Left forelimb (tissue), 1 donor: ENCODE measurements at places on chromosomes 2 and 18.

DNA sequence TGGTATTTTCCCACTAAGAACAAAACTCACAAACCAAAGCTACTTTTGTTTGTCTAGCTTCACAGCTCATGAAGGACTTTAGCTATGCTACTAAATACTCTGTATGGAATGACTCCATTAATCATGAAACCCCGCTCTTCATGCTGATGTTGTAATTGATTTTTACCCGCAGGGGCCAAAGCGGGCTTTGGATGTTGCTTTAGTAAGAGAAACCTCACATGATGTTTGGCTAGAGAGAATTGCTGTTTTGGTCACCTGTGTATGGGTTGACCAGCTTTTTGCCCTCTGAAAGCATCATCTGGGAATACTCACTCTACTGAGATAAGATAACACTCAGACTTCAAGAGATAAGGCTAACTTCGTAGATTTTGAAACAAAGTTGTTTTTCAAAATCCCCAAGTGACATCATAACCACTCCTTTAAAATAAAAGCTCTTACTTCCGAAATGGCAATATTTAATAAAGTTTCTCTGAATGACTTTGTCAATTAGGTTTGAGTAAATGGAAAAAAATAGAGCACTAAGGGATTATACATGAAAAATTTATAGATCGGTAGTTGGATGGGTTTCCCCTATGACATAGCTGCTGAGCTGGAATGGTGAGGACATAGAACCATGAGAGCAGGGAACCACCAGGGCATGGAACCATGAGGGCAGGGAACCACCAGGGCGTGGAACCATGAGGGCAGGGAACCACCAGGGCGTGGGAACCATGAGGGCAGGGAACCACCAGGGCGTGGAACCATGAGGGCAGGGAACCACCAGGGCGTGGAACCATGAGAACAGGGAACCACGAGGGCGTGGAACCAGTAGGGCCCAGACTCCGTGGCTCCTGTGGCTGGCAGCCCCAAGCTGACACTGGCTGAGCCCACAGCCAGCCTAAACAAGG, 31.9 kb downstream of the ACKR3 start:
- DNase-seq = no peak

DNA sequence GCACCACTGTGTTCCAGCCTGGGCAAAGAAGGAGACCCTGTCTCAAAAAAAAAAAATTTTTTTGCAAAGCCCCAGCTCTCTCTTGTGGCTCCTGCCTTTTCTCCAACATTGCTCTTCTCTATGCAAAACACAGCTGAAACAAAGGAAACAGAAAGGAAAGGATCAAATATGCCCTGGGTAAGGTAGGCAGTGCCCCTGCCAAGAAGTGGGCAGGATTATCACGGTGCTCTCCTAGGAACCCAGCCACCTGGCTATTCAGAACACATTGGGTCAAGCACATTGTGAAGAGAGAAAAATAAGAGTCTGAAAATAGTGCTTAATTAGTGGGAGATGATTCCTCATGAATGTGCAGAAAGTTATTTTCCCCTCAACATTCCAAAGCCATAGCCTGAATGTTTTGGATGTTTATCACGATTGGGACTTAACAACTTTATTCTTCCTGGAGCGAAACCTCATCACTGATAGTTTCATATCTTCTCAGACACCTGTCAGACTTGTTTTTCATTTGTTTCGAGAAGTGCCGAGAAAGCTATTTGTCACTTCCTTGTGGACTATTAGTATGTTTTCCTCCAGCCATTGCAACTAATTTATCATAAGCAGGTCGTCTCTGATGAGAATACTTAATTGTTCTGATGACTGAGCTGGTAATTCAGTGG, 42.7 kb upstream of the RPL31 start:
- no peak for DNase-seq

DNA sequence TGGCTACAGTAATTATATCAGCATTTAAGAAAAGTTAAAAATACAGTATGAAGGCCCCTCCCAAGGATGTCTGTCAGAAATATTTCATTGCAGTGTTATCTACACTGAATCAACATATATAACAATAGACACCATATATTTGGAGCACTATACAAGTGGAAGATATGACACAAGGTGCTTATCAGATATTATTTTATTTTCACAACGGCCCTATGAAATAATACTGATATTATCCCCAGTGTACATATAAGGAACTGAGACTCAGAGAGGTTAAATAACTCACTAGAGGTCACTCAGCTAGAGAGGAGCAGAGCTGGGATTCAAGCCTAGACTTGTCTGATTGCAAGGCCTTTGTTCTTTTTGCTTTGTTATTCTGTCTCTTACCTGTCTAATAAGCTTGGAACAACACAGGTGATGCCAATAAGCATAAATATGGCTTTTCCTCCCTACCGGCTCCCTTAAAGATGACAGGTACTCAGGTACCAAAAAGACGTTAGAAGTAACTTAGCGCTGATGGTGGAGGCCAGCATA, 4.7 kb upstream of the SLC40A1 start:
- no peak for DNase-seq

DNA sequence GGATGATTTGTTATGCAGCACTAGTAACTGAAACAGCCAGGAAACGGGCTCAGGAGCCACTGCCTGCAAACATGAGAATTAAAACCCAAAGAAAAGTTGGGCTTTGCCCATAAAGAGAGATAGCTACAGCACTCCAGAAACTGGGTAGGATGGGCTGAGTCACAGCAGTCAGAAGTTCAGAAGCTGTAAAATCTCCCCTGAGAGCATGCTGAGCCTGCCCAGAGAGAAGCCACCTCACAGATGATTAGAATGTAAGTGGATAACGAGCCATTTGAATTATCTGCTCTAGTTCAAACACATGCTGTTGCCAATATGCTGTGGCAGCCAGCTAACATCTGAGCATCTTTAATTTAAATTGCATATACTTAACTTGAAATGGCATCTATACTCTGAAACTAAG, 388.1 kb upstream of the ACVR2A start:
- DNase-seq = no peak

GRCh38 chr2:208210688-208211451, 21.0 kb upstream of the C2orf80 start:
- no peak for DNase-seq

- DNase-seq = no peak
Observed at GRCh38 chr2:165141601-165142354, 62.1 kb downstream of the SCN3A start.

- DNase-seq = no peak
Observed at GRCh38 chr18:8507915-8508705, 101.1 kb upstream of the RAB12 start.

DNA sequence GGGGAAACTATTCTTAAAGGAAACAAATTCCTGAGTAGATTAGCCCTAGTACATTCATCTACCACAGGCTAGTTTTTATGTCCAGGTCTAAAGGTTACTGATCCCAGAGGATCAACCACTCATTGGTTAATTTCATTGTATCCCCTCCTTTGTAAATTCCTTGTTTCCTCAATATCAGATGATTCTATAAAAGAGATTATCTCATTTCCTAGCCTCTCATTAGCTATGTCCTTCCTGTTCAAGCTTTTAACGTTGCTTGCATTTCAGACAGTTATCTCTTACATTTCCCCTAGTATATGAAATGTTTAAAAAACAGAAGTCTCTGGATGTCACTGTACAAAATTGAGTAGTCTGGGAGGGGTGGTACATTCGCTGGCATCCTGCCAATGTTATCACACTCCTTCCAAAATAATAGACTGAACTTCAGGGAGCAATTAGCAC, 24.2 kb upstream of the ARMC9 start:
- no peak for DNase-seq

DNA sequence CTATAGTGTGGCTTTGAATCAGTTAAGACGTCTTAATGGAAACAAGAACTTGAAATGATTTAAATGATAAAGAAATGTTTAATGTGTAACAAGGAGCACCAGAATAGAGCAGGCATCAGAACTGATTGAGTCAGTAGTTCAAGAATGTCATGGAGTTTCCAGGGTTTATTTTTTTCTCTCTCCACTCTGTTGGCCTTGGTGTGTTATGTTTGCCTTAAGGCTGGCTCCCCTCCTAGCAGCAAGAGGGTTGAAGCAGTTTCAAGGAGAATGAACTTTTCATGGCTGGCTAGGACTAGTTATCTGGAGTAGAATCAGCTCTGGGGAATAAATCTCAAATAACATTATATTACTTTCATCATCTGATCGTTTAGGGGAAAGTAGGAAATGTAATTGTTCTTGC, 13.4 kb upstream of the GLS start:
- DNase-seq = no peak

- DNase-seq = no peak
Observed at GRCh38 chr2:199041-199966, 64.5 kb downstream of the SH3YL1 start.

GRCh38 chr2:62527478-62528210, 21.6 kb upstream of the TMEM17 start:
- no peak for DNase-seq

GRCh38 chr2:168114040-168114439, 133.4 kb downstream of the STK39 start:
- DNase-seq = no peak

GRCh38 chr2:147430408-147430807, 414.4 kb upstream of the ACVR2A start:
- DNase-seq = no peak

DNA sequence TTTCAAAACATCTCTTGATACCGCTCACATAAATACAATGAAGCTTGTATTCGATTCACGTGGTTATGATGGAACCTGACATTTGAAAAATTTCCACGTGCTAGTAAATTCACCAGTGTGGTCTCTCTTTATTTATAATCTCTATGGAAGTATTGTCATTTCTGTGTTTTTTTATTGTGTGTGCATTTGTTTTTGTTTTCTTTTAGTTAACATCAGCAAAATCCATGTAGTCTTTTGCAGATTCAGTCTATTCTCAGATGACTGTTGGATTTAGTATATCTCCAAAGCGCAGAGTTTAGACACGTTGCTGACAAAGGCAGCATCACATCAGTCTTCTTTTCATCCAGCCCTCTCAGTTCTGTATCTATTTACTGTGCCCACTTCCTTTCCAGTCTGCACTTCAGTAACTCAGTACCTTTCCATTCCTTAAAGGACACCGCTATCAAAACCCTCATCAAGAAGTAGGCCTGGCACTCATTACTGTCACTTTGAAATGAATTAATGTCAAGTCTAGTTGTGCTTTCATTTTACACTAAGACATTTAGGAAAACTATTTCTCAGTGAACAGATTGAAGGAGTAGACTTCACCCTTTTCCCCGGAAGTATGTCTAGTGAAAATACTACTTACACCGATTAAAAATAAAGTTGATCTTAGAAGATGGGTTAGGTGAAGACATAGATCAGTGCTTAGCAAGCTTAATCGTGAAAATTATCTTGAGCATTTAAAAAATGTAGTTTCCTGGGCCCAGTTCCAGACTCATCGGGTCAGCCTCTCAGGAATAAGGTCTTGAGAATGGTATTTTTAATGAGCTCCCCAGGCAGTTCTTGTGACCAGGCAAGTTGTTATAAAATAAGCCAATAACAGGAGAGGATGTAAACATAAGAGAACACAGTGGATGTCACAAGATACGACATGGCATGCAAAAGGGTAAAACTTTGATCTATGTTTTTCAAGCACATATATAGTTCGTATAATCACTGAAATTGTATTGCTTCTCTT, 506.8 kb upstream of the ZEB2 start:
- no peak for DNase-seq

- DNase-seq = no peak
Observed at GRCh38 chr2:175577368-175577970, 396.0 kb upstream of the ATP5MC3 start.

- no peak for DNase-seq
Observed at GRCh38 chr2:54185105-54185504, 69.7 kb downstream of the ACYP2 start.

DNA sequence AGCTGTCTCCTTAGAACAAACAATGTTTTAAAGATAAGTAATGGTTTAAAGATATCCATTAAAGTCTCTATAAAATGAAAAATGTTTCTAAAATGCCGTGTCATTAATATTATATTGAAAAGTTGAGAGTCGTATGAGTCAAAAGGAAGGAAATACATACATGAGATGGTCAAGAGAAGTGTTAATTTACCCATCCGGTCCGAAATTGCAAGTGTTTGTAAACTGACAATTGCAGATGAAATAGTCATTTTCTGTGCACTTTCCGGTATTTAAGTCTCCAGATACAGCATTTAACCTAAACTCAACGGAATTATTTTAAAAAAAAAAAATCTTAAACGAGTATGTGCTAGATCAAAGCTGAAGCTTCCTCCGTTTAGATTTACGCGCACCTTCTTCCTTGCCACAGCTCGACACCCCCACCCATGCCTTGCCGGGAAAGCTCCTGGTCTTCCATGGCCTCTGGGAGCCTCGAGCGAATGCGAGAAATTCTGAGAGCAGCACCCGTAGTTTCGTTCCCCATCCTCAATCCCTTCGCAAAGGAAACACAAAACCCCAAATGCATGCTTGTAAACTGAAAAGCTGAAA, 1.8 kb downstream of the DSC3 start:
- DNase-seq = no peak

GRCh38 chr2:95333888-95334338, 36.8 kb downstream of the KCNIP3 start:
- no peak for DNase-seq

DNA sequence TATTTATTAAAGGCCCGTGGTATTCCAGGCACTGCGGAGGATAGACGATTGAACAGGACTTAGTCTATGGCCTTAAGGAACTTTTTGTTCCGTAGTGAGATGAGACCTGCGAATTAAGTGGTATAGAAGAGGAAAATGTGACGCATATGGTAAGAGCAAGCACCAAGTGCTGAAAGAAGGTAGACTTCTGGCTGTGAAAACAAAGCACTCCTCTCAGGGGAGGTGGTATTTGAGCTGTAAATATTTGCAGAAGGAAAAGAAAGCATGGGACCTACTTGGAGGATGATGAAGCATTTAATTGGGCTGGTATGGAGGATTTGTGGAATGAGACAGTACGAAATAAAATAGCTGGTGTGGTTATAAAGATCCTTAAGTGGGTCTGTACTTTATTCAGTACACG, 62.5 kb downstream of the GPR39 start:
- DNase-seq = no peak
